Peyer's patch (tissue), 4 donors: ENCODE measurements at places on chromosomes 16 and 17. TPM values are rescaled to one million over a fixed set of nuclear protein-coding genes. Genes with fewer than 3 reads are reported as not detected.
A peak's percentile ranks its signal among the peaks of the same experiment; 100 is the strongest.

GRCh38 chr16:64749346-64749745 is 372.5 kb downstream of the CDH11 start:
- no peak for DNase-seq

GRCh38 chr17:21358682-21359482 is 17.3 kb upstream of the KCNJ12 start:
- DNase-seq, result no peak

DNA sequence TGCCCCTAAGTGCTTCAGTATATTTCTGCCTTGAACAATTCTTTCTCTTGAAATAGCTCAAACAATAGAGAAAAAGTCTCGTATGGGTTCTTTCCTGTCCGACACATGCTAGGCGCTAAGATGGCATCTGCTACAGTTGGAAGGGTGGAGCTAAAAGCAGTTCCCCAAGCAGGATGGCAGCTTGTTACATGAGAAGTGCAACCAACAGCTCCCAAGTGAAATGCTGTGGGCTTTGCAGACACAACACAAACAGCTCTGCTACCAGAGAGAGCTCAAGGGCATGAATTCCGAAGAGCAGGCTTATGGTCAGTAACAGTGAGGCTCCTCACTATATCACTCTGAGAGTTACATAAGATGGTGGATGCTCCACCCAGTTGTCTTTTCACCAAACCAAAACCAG is 83.8 kb downstream of the VPS53 start:
- no peak for DNase-seq

GRCh38 chr16:84418056-84418849 is 49.9 kb downstream of the ATP2C2 start:
- DNase-seq, result no peak

GRCh38 chr17:58047376-58048150 is 35.7 kb upstream of the DYNLL2 start:
- no peak for DNase-seq

DNA sequence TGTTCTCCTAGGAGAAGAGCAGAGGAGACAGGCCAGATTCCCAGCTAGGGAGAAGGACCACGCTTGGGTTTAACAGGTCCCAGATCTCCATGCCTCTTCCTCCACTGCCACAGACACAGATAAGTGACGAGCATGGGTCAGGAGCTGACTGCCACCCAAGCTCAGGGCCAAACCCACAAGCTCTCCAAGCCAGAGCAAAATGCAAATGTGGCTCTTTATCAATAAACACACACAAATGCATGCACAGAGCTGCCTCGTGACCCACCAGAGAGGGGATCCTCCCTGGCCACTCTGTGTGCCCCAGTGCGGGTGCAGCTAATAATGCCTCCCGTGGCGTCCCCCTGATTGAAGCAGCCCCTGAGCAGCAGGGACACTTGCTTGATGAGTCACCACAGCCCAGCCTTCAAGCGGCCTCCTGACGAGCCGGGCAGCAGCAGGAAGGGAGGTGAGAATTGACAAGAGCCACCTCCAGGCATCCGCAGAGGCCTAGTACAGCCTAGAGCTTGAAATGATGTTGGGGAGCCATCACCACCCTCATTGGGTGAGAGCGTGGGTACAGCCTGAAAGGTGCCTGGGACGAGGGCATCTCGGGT is 143.9 kb downstream of the CCDC182 start:
- DNase-seq, result no peak

DNA sequence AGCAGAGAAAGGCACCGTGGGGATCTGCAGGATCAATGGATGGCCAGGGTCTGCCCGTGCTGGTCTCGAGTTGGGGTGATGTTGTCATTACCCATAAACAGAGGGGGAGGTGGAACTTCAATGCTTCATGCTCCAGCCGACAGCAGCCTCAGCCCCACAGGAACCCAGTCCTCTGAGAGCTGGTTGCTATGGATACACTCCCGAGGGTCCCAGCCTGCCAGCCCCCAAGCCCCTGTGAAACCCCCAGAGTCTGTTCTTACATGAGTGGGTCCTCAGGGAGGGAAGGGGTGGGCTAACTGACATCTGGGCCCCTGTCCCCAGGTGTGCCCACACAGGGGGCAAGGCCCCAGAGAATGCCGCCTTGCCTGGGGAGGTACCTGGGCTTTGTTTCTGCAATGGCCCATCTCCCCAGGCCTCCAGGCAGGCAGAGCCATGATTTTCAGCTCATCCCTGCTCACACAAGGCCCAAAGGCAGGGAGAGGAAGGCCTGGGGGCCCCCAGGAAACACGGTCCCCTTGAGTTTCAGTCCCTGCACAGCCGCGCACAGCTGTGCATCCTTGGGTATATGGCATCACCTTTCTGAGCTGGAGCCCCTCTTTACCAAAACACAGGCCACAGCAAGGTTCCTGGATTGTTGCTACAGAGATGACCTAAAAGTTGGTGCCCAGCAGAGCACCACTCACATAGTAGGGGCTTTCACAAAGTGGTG is 223.7 kb downstream of the ZNF423 start:
- DNase-seq, result no peak

- no peak for DNase-seq
Measured at GRCh38 chr17:76370261-76370993, 14.0 kb upstream of the SPHK1 start.

DNA sequence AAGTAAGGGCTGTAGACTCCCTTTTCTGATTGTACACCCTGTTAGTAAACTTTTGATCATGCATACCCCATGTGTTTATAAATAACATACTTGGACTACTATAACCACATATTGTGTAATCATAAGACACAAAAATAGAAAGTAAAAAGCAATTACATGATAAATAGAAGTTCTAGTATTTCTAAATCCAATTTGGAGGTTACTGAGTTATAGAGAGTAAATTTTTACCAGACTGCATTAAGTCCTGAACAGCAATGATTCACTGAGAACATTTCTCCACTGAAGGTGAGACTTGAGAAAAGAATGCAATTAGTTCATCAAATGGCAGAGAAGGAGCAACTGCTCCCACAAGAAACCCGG is 7.7 kb upstream of the TBKBP1 start:
- DNase-seq, result no peak

GRCh38 chr16:89436366-89436765 is 54.0 kb downstream of the ANKRD11 start:
- DNase-seq, result no peak

- no peak for DNase-seq
Measured at GRCh38 chr17:77526259-77526711, 385.5 kb downstream of the SEC14L1 start.

GRCh38 chr16:3027983-3028715 is 4.3 kb downstream of the THOC6 start:
- DNase-seq, result peak; percentile 90

DNA sequence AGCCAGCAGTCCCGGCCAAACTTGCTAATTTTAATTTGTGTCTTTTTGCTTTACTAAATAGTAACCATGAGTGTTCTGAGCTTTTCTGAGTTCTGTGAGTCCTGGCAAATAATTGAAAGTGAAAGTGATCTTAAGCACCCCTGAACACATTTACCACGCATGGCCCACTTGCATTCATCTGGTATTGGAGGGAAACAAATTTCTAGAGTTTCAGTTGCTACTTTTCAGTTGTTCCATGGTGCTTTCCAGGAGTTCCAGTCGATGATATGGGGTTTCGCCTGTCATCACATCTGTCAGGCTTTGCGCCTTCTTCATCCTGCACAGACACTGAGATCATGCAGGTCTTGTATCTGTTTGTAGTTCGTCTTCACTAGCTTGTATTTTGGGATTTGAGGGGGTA is 44.1 kb downstream of the CRLF3 start:
- DNase-seq, result no peak

- DNase-seq, result peak; percentile 80
Measured at GRCh38 chr17:45371414-45372324, 54.8 kb upstream of the MAP3K14 start.

Gene HAP1
- total RNA-seq, result 5.0 TPM

Gene XAF1
- 218 TPM for total RNA-seq
